ENCODE measurements at places on chromosomes 4 and X.

- no peak for DNase-seq
Observed at GRCh38 chr4:85951099-85951498, 408.8 kb downstream of the MAPK10 start.

GRCh38 chr4:129323658-129324057 is 227.7 kb downstream of the C4orf33 start:
- DNase-seq = no peak

DNA sequence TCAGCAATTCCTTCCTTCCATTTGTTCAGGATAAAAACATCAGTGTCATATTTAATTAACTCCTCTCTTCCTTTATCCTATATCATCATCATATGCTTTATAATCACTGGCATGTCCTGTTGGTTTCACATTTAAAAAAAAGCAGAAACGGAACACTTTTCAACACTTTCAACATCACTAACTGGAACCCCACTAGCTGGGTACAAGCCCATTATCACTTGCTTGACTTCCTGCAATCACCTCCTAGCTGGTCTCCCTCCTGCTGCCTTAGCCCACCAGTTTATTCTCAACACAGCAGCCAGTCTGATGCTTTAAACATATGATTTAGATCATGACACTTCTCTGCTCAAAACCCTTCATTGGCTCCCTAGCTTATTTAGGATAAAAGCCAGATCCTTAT is 116.4 kb upstream of the LSM6 start:
- no peak for DNase-seq

DNA sequence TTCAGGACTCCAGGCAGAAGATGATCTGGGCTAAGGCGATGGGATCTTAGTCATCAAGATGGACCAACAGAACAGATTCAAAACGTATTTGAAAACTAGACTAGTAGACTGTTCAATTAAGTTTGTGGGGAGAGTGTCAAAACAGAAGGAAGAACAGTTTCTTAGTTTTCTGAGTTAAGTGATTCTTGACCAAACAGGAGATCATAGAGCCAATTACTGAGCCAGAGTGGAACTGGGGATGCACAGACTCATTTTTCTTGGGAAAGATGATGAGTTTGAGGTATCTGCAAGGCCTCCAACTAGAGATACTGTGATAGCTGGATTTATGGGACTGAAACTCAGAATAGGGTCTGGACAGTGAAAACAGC is 119.5 kb downstream of the REELD1 start:
- DNase-seq = no peak

DNA sequence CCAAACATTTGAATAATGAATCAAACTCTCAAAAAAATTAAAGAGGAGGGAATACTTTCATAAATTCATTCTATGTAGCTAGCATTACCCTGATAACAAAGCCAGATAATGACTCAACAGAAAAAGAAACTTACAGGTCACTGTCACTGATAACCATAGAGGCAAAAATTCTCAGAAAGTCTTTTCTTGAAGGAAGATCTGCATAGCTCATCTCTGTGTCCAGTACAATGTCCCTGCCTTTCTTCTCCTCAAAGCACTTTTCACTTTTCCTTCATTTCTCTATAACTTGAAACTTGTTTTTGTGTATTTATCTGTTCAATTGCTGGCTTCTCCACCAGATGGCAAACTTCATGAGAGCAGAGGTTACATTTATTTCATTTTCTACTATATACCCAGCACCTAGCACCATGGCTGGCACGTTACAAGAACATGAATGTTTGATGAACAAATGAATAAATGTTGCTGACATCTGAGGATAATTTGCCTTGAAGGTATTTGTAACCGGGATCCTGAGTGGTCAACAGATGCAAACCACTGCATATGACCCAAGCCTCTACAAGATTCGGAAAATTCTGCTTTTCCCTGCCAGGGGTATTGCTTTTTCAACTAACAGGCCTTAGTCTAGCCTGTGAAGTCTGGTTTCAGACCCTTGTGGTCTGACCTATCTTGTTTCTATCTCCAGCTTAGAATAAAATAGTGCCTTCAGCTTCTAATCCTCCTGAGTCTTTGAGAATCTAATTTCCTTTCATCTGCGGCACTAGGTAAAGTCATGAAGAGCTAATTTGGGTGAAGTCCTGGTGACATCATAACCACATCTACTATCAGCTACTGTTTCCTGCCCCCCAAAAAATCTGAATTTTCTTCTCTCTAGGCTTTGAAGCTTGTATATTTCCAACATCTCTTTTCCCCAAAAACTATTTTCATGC is 52.5 kb upstream of the ANTXR2 start:
- DNase-seq = peak; percentile 7

GRCh38 chr4:133147286-133147821 is 1.7 kb upstream of the PCDH10 start:
- DNase-seq = no peak
